AG08396 (cell line): ENCODE measurements at places on chromosomes 7 and 10.

- no peak for DNase-seq
Observed at GRCh38 chr7:158558816-158559215, 28.8 kb downstream of the PTPRN2 start.

DNA sequence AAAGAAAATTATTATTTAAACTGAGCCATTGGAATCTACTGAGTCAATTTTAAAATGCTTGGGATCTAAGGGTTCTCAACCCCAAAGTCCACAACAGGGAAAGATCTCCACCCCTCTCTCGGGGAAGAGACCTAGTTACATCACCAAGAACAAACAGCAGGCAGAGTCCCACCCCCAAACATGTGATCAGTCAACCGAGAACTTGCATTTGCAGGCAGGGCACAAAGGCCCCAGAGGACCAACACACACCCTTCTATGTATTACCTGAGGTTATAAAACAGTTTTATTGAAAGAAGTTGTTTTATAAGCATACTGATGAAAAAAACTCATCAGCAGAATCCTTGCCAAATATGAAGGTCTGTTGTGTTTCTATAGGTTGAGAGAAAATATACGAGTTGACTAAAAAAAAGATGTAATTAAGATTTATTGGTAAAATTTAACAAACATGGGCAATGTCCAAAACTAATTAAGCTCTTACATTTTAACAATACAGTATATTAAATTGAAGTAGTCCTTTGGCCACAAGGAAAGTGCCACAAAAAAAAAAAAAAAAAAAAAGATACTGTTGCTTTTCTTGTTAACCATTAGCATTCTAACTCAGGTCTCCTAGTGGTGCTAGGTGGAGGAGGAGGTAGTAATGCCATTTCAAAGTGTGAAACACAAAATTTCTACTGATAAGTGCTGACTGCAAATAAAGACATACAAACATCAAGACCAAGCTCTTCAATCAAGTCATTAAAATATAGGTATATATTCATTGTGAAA is 975 bp upstream of the USP54 start:
- DNase-seq, result peak; percentile 59

DNA sequence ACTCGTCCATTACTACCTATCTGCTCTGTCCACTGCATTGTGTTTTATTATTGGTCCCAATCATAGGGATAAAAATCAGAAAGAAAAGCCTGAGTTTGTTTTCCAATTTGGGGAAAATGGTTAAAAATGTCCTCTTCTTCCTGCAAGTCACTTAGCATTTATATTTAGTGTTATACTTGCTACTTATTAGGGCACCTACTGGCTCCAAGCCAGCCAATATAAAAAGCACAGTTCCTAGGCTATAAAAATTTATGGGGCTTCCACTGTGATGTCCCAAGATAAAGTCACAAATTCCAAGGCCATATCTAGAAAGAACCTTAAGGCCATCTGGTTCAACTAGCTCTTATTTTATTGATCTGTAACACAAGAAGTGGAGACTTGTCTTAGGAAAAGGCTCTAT is 3.2 kb downstream of the SLC35B4 start:
- no peak for DNase-seq

GRCh38 chr7:71746006-71746405 is 614.1 kb downstream of the GALNT17 start:
- DNase-seq, result no peak

GRCh38 chr10:114335614-114336013 is 68.7 kb downstream of the AFAP1L2 start:
- no peak for DNase-seq

- DNase-seq, result no peak
Observed at GRCh38 chr7:111990643-111991042, 215.6 kb downstream of the DOCK4 start.

DNA sequence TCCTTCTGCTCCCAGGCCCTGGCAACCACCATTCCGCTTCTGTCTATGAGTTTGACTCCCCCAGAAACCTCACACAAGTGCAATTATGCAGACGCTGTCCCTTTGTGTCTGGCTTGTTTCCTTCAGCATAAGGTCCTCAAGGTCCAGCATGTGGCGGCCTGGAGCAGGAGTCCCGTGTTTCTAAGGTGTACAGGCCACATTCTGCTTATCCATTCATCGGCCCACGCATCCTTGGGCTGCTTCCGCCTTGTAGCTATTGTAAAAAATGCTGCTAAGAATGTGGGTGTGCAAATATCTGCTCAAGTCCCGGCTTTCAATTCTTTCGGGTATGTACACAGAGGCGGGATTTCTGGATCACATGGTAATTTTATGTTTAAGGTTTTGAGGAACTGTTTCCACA is 38.2 kb downstream of the ESYT2 start:
- DNase-seq, result no peak

DNA sequence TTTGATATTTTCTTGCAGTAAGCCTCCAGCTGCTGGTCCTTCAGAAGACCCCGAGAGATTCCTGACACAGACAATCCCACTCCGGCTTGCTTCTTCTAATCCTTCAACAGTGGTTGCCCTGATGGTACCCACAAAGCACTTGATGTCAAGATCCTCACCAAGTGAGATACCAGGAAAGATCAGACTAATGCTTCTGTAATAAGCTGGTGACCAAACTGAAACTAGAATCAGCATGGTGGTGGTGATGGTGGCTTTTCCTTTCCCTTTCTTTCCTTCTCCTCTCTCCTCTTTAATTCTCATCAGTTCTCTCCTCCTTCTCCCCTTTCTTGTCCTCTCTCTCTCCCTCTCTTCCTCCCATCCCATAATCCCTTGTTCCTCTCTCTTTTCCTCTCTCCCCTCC is 25.8 kb upstream of the CASD1 start:
- no peak for DNase-seq

- DNase-seq, result no peak
Observed at GRCh38 chr7:73682745-73683055, 553 bp downstream of the DNAJC30 start.

DNA sequence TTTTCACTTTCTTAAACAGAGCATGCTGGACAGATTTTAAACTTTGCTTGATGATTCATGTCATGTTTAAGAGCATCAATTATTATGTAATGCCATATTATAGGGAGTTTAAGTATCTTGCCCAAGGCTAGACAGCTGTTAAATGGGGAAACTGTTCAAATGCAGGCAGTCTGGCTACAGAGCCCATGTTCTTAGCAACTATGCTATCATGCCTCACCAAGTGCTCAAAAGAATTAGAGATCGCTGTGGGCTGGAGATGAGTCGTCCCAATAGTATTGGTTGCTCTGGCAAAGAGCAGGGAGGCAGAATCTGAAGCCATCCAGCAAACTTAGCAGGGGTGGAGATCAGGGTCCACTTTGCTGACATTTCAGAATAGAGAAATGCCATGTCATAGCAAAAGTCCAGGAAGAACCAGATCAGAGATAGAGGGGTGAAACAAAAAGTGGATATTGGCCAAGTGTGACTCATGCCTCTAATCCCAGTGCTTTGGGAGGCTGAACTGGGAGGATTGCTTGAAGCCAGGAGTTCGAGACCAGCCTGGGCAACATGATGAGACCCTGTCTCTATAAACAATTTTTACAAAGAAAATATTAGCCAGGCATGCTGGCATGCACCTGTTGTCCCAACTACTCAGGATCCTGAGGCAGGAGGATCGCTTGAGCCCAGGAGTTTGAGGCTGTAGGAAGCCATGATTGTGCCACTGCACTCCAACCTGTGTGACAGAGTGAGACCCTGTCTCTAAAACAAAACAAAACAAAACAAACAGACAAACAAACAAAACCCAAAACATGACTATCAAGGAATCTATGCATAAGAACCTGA is 57.8 kb downstream of the BAMBI start:
- peak; percentile 82 for DNase-seq

- DNase-seq, result no peak
Observed at GRCh38 chr7:103637726-103638125, 191.7 kb upstream of the SLC26A5 start.

DNA sequence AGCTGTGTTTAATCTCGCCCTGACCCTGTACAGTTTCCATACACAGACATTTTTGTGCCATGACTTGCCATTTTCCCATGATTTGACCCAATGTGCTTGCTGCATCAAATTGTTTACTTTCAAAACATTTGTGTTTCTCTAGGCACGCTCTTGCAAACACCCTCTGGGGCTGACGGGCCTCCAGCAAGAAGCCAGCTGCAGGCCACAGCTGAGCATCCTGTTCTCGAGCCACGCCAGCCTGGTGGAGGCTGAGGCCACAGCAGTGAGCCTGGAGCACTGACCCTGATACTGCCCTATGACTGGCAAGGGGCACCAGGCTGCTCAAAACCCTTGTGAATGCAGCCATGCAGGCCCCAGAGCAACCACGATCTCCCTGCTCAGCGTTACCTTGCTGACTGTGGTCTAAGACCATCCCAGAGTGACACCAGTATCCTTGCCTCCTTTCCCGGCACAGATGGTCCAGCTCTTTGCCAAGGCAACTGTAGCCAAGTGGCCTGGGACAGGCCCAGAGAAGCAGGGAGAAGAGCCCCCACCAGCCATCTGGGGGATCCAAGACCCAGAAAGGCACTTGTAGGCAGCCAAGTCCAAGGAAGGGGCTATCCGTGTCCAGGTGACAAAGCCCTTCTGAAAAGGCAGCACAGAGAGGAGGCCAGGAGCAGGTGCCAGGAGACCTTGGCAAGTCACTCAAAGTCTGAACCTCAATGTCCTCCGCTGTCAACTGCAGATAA is 78.5 kb downstream of the OAT start:
- peak; percentile 76 for DNase-seq

DNA sequence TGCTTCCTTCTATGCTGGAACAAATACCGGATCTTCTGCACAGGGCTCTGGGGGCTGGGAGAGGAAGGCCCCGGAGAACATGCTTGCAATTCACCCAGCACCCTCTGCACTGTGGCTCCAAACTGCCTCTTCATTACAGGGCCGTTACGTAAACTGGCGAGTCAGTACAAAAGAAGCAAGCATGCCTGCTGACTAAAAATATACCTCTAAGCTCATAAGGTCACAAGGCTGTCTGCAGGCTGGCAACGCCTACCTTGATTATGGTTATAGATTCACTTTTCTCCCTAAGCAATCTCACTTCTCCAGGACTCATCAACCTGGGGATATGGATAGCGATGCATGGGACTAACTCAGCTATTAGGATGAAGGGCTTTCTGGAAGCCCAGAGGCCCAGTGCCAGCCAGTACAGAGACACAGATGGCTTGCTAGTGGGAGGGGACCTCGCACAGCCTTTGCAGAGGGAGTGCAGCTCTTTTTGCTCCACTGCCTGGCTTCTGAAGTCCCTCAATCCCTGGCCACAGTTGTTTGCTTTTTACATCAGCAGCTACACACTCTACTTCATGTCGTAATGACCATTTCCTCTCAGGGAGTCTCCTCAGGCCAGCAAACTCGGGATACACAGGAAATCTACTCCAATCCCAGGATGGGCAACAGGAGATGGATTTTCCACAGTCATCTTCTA is 96.1 kb downstream of the SH3PXD2A start:
- DNase-seq, result peak; percentile 62

DNA sequence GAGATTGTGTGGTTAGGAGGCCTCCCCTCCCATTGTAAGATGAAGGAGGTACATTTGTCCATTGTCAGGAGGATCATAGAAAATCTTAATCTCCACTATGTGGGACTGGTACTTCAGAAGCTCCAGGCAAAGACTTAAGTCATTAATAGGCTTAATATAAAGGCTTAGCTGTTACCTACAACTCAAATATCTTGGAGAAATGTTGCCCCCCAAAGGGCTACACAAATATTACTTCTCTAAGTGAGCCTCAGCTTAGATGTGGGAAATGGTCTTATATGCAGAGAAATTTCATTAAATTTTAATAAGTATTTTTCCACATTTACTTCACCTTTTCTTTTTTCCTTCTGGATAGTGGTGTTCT is 27.2 kb downstream of the TAS2R41 start:
- DNase-seq, result no peak

DNA sequence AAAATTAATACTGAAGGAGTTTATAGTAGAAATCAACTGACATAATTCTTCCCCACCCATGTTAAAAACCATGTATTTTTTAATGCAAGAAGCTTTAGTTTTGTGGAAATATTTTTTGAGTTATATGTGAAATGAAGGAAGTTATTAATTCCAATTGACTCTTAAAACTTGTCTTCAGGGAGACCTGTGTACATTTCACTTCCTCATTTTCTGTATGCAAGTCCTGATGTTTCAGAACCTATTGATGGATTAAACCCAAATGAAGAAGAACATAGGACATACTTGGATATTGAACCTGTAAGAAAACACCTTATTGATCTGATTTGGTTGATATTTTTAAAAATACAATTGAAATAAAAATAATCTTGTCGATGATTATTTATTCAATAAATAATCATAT is 33.3 kb downstream of the CD36 start:
- DNase-seq, result no peak
